IMR-90 (cell line): ENCODE measurements at places on chromosomes 5 and 9. TPM values are rescaled to one million over a fixed set of nuclear protein-coding genes. Genes with fewer than 3 reads are reported as not detected.

DNA sequence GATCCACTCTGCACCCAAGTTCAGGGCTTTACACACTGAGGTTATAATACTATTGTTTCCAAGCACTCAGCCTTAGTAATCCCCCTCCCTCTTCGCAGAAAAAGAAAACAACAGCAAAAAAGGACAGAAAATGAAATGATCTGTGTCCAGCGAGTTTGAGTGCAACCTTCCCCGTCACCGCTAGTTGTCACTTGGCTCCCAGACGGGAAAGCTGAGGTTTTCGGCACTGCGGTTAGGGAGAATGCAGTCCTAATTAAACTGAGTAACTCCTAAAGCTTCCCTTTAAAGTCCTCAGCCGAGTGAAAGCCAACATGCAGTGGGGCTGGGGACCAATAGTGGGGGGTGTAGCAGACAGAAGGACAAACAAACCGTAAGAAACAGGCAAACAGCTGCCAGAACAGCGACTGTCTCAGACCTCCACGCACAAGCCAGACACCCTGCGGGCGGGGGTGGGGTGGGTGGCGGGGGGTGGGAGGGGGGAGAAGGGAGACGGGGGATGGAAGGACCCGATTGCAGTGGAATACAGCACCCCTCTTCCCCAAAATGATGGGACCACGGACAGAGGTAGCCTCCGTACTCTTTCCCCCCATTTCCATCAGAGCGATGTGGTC is 680 bp downstream of the GLRA1 start:
- H3K27ac ChIP-seq, result no peak overlapping the region
- H3K4me1 ChIP-seq, result no peaks in the 10 kb centered on the region

DNA sequence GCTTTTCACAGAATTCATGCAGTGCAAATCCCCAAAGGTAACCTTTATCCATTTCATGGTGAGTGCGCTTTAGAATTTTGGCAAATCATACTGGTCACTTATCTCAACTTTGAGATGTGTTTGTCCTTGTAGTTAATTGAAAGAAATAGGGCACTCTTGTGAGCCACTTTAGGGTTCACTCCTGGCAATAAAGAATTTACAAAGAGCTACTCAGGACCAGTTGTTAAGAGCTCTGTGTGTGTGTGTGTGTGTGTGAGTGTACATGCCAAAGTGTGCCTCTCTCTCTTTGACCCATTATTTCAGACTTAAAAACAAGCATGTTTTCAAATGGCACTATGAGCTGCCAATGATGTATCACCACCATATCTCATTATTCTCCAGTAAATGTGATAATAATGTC is 21.3 kb downstream of the PCA3 start:
- no peak overlapping the region for H3K27ac ChIP-seq
- no peak for DNase-seq
- no peaks in the 10 kb centered on the region for H3K27me3 ChIP-seq
- H3K36me3 ChIP-seq, result no peaks in the 10 kb centered on the region
- no peaks in the 10 kb centered on the region for H3K4me1 ChIP-seq

DNA sequence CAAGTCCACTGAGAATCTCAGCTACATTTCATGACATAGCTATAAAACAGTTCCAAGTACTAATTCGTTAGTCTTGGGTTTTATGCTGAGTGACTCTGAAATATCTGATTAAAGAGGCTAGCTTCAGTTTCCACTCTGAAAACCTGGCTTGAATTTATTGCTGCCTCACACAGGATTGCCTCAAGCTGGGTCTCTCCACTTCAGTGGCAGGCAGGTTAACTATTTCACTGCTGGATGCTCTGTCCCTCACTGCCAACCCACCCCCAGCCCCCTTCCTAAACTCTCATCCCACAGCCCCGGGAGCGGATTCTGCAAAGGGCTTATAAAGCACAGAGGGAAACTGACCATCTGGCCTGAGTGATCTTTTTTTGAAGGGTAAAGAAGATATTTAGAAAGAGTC is 318.3 kb downstream of the MLLT3 start:
- H3K27me3 ChIP-seq, result no peaks in the 10 kb centered on the region
- no peak for DNase-seq
- H3K4me1 ChIP-seq, result peaks cover under 1% of the 10 kb centered on the region; the same call in 1 of the 2 replicates
- no peaks in the 10 kb centered on the region for H3K36me3 ChIP-seq
- no peak overlapping the region for H3K27ac ChIP-seq

DNA sequence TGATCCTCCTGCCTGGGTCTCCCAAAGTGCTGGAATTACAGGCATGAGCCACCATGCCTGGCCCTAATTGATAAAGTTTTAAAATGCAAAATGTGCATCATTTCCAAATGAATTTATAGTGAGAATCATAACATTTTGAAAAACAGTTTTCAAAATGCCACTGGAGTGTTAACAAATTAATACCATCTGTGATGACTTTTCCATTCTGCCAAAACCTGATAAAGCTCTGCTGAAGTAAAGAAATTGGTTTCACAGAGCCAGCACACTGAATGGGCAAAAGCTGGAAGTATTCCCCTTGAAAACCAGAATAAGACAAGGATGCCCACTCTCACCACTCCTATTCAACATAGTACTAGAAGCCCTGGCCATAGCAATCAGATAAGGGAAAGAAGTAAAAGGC is 89.6 kb downstream of the MUSK start:
- H3K4me3 ChIP-seq, result no peak overlapping the region
- H3K27me3 ChIP-seq, result no peaks in the 10 kb centered on the region
- H3K4me1 ChIP-seq, result peaks cover 4% of the 10 kb centered on the region
- H3K27ac ChIP-seq, result no peak overlapping the region
- H3K36me3 ChIP-seq, result no peaks in the 10 kb centered on the region

DNA sequence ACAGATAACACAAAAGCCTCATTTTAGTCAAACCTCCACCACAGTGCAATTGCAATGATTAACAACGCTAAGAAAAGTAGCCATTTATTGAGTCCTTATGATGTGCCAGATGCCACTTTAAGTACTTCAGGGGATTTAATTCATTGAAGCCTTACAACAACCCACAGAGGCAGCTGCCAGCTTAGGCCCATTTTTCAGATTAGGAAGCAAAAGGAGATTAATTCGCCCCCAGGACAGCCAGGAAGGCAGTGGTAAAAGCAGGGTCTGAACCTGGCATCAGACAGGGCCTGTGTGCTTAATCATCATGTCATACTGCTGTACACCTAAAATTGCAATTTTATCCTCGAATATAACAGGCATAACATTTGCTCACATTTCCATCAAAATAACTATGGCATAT is 23.9 kb downstream of the MED27 start:
- no peaks in the 10 kb centered on the region for H3K4me1 ChIP-seq
- no peak overlapping the region for H3K27ac ChIP-seq
- DNase-seq, result no peak
- peaks cover 5% of the 10 kb centered on the region; the same call in 1 of the 2 replicates for H3K36me3 ChIP-seq

DNA sequence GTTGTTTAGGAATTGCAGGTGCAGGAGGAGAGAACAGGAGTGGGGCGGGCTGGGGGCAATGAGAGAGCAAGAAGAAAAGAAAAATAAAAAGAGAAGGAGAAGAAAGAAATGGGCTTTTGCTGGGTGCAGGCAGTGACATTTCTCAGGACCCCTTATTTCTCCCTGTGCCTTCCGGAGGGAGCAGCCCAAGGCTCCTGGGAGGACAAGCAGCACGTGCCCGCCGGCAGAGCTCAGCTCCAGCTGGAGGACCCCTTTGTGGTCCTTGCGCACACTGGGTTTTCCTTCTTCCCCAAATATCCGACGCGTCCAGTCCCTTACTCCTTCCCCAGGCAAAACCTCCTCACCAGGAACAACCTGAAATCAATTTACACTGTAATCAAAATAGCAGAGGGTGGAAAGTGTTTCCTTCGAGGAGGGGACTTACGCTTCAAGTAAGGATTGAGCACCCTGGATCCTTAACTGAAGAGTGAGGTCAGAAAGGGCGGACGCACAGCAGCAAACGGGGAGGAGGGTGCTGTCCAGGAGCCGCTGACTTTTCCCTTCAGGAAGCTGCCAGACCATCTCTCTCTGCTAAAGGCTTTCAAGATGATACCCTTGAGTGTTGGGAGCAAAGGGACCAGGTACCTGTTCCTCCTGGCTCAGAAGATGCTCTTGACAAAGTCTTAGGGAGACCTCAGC is 2.1 kb downstream of the BTNL9 start:
- H3K27ac ChIP-seq, result no peak overlapping the region
- H3K4me3 ChIP-seq, result no peak overlapping the region
- H3K36me3 ChIP-seq, result no peaks in the 10 kb centered on the region
- no peaks in the 10 kb centered on the region for H3K27me3 ChIP-seq
- DNase-seq, result no peak

DNA sequence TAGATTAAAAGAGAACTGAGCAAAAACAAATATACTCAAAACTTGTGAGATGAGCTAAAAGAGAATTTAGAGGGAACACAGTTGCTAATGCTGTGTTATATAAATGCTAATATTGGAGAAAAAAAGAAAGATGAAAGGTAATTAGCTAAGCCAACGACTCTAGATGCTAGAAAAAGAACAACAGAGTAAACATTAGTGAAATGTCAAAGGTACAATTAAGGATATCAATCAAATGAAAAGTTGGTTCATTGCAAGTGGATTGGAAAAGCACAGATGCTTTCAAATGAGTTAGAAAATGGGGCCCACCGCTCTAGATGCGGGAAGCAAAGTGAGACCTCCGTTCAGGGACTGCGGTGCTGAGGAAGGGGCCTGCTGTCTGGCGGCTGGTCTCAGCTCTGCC is 17.9 kb upstream of the BARHL1 start:
- H3K36me3 ChIP-seq, result no peaks in the 10 kb centered on the region
- DNase-seq, result no peak
- H3K27me3 ChIP-seq, result peaks cover 61% of the 10 kb centered on the region
- H3K27ac ChIP-seq, result no peak overlapping the region

GRCh38 chr5:27048510-27048909 is 10.1 kb upstream of the CDH9 start:
- H3K4me1 ChIP-seq, result no peaks in the 10 kb centered on the region
- H3K36me3 ChIP-seq, result no peaks in the 10 kb centered on the region
- no peak overlapping the region for H3K4me3 ChIP-seq
- no peak for DNase-seq
- H3K27ac ChIP-seq, result no peak overlapping the region

GRCh38 chr5:87361536-87362213 is 51.1 kb downstream of the CCNH start:
- H3K27me3 ChIP-seq, result no peaks in the 10 kb centered on the region
- peaks cover 4% of the 10 kb centered on the region; the same call in 1 of the 2 replicates for H3K36me3 ChIP-seq
- H3K4me1 ChIP-seq, result peaks cover 1% of the 10 kb centered on the region; the same call in 1 of the 2 replicates

GRCh38 chr5:75053304-75054133 is 1.2 kb upstream of the GCNT4 start:
- no peaks in the 10 kb centered on the region for H3K27me3 ChIP-seq
- H3K4me1 ChIP-seq, result peaks cover 19% of the 10 kb centered on the region
- no peaks in the 10 kb centered on the region for H3K36me3 ChIP-seq
- H3K27ac ChIP-seq, result peak overlapping the region; percentile 68
- peak; percentile 73 for DNase-seq
- H3K4me3 ChIP-seq, result peak overlapping the region; percentile 82

Gene IQGAP2
- 0.21 and 0.36 TPM in 2 replicates for polyA plus RNA-seq

Gene HTR4
- polyA plus RNA-seq, result not detected in 2 replicates

Gene IFNE
- polyA plus RNA-seq, result 0.96 and 1.4 TPM in 2 replicates

Gene PDE6A
- not detected in 2 replicates for polyA plus RNA-seq

Gene NPR3
- 23.2 and 24.6 TPM in 2 replicates for polyA plus RNA-seq

Gene ESM1
- polyA plus RNA-seq, result 5.6 and 7.1 TPM in 2 replicates

Gene SLC30A5
- polyA plus RNA-seq, result 15.6 and 21.2 TPM in 2 replicates

Gene PCDHA4
- 0.02 TPM in 1 of 2 replicates, not detected in the other for polyA plus RNA-seq
